ENCODE measurements at places on chromosomes 5 and 9.

DNA sequence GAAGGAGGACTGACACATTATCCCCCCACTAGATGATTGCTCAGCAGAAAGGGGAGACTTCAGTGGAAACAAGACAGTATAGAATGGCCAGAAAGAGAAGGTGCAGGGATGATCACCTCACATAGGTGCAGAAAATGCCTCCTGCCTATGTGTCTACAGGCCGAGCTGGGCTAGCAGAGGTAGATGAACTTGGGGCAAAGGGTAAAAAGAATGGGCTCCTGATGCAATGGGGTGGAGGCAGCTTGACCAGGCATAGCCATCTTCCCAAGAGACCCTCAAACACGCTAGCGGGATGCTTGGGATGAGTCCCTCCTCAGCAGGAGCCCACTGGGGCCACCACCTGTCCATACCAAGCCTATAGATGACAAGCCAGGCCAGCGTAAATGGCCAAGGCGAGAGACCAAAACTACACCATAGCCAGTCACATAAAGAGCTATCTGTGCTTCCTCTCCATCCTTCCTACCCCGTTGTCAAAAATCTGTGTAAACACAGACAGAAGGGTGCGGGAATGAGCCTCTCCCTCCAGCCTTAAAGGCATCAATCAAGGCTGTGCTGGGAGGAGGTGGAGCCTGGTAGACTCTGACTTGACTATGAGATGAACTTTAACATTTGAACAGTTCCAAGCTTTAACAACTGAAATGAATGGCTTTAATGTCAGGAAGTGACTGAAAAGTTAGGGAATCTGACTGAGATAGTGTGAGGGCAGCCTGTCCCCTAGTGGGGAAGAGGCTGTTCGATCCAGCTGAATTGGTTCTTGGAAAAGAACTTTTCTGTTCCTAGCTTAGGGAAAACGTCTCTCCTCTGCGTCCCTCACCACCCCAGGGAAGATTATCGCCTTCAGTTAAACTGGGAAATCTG is 10.4 kb downstream of the C9orf152 start:
- no peak for DNase-seq

DNA sequence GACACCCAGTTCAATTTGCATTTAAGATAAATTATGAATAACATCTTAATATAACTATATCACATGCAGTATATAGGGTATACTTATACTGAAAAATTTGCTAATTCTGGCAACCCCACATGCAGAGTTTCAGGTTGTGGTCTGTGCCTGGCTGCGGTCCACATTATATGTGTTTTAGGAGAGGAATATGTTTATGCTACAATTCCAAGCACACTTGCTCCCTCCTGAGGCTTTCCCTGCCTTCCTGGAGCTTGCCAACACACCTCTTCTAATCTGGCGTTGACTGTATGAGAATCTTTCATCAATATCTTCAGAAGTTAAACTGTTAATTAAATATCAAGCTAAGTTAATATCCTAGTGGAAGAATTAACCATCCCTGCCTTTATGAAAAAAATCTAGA is 45.2 kb downstream of the SEMA5A start:
- DNase-seq = no peak

GRCh38 chr5:119200795-119201194 is 129.9 kb downstream of the DMXL1 start:
- DNase-seq = no peak

DNA sequence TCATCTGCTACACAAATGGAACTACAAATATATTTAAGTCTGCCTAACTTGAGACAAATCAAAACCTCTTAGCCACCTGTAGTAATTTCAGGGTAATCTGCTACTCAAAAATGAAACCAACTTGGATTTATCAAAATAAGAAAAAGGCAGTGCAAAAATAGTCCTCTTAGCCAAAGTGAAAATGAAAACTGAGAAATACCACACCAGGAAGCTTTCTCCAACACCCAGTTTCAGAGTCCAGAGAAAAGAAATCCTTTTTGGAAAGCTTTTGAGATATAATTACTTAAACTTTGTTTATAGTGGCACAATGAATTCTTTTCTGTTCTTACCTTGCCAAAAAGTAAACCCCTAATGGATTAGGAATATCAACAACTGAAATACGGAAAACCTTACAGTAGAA is 990.4 kb downstream of the EFNA5 start:
- DNase-seq = no peak

GRCh38 chr5:10439692-10440091 is 2.0 kb upstream of the ROPN1L start:
- DNase-seq = no peak

GRCh38 chr9:18390393-18390792 is 83.6 kb upstream of the ADAMTSL1 start:
- DNase-seq = peak; percentile 27

- DNase-seq = peak; percentile 53
Observed at GRCh38 chr9:28120184-28120583, 546.9 kb upstream of the C9orf72 start.

DNA sequence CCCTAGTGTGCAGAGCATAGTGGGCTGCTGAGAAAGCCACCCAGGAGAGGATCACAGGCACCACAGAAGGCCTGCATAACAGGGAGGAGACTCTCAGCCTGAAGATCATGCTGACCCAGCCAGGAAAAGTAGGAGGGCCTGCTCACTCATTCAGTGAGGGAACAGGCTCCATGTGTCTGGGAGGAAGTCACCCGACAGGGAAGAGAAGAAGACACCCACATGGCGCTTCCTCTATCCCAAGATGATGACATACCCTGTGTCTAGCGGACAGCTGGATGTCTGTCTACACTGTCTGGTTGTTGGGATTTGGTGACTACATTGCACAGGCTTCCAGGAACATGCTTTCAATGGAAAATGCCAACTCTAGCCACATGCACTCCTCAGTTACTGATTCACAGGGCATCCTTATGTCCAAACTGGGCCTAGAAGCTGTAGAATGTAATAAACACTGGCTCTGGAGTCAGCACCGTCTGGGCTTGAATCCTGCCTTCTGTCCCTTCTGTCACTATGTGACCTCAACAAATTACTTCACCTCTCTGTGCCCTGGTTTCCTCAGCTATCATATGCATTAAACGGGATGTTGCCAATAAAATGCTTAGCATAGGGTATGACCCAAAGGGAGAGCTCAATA is 47.6 kb downstream of the KLHL3 start:
- no peak for DNase-seq

GRCh38 chr5:35161652-35162273 is 68.5 kb downstream of the PRLR start:
- no peak for DNase-seq

DNA sequence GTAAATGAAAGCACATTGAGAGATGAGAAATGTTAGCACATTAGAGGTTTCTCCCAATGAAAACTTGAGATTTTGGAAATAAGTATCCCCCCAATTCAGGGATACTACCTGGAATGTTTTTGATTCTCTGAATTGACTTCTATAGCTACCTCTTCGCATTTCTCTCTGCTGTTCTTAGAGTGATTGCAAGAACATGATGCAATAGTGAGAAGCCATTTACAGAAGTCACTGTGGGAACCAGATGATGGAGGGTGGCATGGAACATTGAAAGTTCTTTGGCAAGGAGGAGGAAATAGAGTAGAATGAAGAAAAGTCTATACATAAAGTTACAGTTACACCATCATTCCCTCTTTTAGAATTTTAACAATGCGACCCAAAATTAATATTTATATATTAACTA is 9.2 kb downstream of the NPR3 start:
- DNase-seq = no peak

GRCh38 chr9:86341007-86341491 is 13.2 kb downstream of the TUT7 start:
- DNase-seq = no peak

GRCh38 chr5:56328753-56329560 is 95.8 kb upstream of the ANKRD55 start:
- no peak for DNase-seq

GRCh38 chr9:133991214-133991921 is 756 bp downstream of the VAV2 start:
- peak; percentile 9 for DNase-seq

GRCh38 chr9:38756702-38757101 is 36.8 kb upstream of the FAM240B start:
- no peak for DNase-seq

- no peak for DNase-seq
Observed at GRCh38 chr9:99054581-99054980, 50.3 kb upstream of the TGFBR1 start.

- no peak for DNase-seq
Observed at GRCh38 chr9:129897263-129897662, 62.0 kb downstream of the USP20 start.

- DNase-seq = peak; percentile 16
Observed at GRCh38 chr9:14542071-14542470, 151.2 kb downstream of the ZDHHC21 start.

GRCh38 chr5:31186672-31187267 is 6.7 kb upstream of the CDH6 start:
- no peak for DNase-seq

DNA sequence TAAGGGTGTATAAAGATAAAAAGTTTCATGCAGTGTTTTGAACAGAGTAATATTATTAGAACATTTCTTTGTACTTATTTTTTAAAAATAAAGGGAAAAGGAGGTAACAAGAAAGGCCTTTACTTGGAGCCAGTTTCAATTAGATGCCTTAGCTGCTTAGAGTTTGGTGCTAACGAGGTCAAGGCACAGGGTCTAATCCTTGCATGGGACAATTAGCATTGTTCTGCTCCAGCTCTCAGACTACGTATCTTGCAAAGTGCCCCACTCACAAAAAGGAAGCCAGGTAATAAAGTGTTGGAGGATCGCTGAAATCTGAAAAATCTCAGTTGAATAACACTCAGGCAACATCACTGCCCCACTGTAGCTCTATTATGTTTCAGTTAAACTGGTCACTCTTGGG is 2011.3 kb downstream of the EFNA5 start:
- DNase-seq = no peak

DNA sequence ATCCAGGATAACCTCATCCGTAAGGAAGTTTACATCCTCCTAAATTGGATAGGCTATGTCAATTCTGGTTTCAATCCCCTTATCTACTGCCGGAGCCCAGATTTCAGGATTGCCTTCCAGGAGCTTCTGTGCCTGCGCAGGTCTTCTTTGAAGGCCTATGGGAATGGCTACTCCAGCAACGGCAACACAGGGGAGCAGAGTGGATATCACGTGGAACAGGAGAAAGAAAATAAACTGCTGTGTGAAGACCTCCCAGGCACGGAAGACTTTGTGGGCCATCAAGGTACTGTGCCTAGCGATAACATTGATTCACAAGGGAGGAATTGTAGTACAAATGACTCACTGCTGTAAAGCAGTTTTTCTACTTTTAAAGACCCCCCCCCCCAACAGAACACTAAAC is 1.3 kb downstream of the ADRB2 start:
- DNase-seq = no peak

GRCh38 chr5:181160152-181160754 is 12.9 kb downstream of the OR2V2 start:
- DNase-seq = no peak

GRCh38 chr5:137710086-137710485 is 25.8 kb downstream of the KLHL3 start:
- DNase-seq = no peak

DNA sequence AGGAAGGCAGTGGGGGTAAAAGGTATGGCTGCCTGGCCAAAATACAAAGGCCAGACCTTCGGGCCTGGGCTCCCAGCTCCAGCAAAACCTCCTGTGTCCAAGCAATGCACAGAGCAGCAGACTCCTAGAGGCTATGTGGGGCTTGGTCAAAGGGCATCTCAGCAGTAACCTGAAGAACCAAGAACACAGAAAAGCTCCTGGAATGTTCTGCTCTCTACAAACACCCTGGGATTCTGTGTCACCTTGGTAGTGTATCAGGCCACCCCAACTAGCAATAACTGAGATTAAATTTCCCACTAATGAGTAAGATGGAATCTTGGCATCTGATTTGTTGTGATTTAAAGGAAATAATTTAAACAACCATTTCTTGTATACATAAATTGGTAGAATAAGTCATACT is 158.6 kb downstream of the GLIS3 start:
- DNase-seq = no peak

DNA sequence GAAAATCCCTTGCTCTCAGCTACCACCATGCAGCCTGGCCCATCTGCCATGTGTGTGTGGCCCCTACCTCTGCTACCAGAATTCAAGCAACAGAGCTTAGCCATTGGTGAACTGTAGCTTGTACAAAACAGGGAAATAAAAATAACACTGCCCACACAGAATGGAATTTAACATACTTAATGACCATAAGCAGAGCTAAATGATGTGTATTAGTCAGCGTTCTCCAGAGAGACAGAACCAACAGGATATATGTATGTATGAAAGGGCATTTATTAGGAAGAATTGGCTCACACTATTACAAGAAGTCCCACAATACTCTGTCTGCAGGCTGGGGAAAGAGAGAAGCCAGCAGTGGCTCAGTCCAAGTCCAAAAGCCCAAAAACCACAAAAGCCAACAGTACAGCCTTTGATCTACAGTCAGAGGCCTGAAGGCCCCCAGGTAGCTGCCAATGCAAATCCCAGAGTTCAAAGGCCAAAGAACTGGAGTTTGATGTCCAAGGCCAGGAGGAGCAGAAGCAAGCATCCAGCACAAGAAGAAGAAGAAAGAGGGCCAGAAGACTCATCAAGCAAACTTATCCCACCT is 318.8 kb downstream of the DNAH5 start:
- no peak for DNase-seq

GRCh38 chr5:133254803-133255202 is 203.0 kb downstream of the HSPA4 start:
- DNase-seq = no peak

DNA sequence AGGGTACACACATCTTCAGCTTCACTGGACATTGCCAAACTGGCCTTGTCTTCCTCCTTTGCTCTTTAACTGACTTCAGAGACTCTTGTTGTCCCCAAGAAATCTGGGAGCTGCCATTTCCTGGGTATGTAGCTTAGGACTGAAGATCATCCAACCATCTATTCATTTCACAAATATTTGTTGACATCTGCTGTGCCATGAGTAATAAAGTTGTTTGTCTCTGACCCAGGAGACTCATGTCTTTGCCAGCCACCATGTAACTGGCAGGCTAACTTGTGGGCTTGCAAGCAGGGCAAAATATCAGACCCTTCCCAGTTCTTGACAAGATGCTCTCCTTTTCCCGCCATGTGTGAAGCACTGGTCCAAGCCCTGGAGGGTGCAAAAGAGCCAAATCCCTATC is 17.1 kb upstream of the TOR1B start:
- no peak for DNase-seq

- no peak for DNase-seq
Observed at GRCh38 chr9:126507318-126508109, 106.2 kb upstream of the LMX1B start.

DNA sequence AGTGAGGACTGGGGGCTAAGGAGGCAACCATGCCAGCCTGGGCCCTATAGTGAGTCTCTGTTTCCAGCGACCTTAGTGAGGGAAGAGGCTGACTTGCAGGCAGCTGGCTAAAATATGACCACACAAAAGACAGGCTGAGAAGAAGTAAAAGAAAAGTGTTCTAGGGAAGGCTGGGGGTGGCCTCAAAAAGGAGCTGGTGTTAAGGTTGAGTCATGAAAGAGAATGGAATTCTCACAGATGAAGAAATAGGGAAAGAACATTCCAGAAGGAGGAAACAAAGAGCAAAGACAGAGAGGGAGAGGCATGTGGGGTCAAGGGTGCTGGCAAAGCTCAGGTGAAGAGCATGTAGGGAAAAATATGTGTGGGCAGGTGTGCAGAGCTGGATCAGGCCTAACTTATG is 302.7 kb upstream of the RFX3 start:
- DNase-seq = no peak
